Stimulated activated CD4-positive, alpha-beta T cell treated with anti-CD3 and anti-CD28 coated beads, Interleukin-15, amount 100 ng/mL, for 24 hours (primary cell): ENCODE measurements at places on chromosomes 1 and 21.

- peak; percentile 17 for DNase-seq
Observed at GRCh38 chr1:51622455-51622913, 5.6 kb downstream of the OSBPL9 start.

- DNase-seq, result no peak
Observed at GRCh38 chr1:185087746-185088145, 42.4 kb downstream of the RNF2 start.

DNA sequence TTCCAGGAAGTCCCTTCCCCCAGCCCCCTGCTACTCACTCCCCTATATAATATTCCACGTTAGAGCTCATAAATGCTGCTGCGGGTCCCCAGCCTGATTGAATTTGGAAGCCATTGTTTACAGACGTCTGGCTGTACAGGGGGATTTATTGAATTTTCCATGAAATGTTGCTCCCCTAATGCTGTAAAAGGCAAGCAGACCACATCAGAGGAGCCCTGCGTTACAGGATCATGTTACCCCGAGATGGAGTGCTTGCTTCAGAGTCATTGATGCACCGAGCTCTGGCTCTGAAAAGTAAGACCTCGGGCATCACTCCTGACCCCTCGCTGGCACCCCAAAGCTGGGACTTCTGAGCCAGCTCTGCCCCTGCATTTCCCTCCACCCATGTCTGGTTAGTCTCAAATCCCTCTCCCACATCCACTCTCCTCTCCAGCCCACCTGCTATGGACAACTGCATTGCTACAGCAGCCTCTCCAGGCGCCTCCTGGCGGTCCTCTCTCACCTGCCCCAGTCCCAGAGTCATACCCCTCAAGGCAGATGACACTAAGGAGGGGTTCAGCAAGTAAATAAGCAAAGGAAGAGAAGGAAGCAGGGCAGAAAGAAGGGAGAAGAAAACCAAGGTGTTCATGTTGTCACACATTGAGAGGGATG is 127.8 kb downstream of the TMEM53 start:
- no peak for DNase-seq

- DNase-seq, result peak; percentile 8
Observed at GRCh38 chr1:237938553-237938952, 47.8 kb upstream of the ZP4 start.

DNA sequence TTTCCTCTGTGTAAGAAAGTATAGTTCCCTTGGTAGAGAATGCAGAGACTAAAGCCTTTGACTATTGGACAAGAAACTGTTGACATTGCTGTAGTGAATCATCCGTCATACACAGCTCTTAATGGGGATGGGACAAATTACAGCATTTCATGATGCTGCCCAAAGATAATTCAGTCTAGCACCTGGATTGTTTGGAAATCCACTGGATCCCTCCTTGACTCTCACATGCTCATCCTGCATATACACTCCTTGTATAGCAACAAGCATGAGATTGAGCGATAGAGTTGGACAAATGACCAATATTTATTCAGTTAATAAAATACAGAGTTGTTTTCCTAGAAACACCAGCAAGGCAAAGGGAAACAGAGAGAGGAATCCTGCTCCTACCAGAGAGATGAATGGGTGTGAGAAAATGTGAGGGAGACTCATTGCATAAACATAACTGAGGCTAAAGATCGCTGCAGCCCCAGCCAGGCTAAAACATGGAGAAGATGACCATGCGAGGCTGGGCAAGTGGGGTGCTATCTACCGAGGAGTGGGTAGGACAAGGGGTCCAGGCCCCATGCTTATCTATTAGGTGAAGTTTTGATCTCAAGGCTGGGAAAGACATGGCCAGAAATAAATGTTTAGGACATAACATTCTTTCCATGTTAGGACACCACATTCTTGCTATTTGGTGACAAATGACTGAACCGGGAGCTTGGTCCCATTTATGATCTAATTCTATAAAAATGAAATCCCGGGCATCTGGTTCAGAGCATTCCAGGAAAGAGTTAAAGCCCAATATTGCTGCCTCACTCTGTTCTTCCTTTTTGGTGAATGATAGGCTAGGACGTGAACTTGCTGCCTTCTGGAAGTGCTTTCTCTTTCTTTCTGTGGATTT is 153.2 kb downstream of the TGFB2 start:
- DNase-seq, result no peak

- no peak for DNase-seq
Observed at GRCh38 chr1:180863158-180863775, 49.4 kb upstream of the KIAA1614 start.

- no peak for DNase-seq
Observed at GRCh38 chr1:239718571-239718970, 332.2 kb downstream of the CHRM3 start.

DNA sequence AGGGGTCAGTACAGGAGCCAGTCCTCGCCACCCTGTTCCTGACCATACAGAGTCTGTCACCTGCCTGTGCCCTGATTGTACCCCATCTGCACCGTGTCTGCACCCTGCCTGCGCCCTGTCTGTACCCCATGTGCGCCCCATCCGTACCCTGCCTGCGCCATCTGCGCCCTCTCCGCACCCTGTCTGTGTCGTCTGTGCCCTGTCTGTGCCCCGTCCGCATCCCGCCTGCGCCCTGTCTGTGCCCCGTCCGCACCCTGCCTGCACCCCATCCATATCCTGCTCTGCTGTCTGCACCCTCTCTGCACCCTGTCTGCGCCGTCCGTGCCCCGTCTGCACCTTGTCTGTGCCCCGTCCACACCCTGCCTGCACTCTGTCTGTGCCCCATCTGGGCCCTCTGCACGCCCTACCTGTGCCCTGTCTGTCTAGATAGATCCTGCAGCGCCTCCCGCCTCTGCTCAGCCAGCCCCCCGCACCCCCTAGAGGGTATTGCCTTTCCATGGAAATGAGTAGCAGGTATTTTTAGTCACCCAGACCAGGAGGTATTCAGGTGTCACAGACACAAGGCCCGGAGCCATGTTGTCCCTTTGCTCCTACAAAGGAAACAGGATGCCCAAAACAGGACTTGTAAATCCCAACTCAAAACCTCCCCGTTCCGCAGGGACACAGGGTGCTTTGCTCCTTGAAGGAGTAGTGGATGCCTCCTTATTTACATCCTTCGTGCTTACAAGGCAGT is 7.7 kb upstream of the NPHP4 start:
- no peak for DNase-seq

- DNase-seq, result peak; percentile 22
Observed at GRCh38 chr1:107934578-107934977, 30.4 kb downstream of the VAV3 start.

DNA sequence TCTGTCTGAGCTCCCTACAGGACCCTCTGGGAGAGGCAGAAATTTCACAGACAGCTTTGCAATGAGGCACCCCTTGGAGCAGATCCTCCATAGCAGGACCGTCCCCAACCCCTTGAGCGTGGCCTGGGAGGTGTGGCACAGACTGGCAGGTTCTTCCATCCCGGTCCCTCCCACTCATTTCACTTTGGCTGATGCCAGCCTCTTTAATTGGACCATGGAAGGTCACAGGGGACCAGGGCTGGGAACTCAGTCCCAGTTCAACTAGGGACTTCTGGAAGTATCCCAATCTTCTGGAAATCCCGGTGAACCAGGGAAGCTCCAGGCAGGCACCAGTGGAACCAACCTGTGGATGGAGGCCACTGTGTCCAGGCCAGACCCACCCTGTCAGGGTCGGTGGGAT is 83.7 kb downstream of the SPSB1 start:
- no peak for DNase-seq

DNA sequence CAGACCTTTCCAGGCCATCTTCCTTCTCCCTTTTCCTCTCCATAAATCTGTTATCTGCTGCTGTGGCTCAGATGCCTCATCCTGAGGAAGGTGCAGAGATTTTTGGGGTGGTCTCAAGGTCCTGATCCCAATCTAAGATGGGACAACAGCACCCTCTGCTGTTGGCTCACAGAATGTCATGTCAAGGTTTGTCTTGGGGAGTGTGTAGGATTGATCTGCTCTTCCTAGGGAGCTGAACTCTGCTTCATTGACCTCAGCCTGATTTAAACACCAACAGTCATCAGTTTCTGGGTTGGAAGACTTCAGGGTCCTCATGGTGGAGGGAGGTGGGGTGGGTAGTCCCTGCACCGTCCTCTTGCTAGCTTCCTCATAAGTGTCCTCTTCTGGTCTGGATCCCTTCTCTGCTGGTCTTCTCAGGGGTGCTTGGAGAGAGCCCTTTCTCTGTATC is 62.8 kb upstream of the LAX1 start:
- DNase-seq, result peak; percentile 71

GRCh38 chr1:40783001-40783905 is at the start of gene KCNQ4:
Gene KCNQ4, plus strand, starts transcription at chr1:40783787. Its CDS starts 307 bp downstream, at chr1:40784094.
- DNase-seq, result peak; percentile 52

DNA sequence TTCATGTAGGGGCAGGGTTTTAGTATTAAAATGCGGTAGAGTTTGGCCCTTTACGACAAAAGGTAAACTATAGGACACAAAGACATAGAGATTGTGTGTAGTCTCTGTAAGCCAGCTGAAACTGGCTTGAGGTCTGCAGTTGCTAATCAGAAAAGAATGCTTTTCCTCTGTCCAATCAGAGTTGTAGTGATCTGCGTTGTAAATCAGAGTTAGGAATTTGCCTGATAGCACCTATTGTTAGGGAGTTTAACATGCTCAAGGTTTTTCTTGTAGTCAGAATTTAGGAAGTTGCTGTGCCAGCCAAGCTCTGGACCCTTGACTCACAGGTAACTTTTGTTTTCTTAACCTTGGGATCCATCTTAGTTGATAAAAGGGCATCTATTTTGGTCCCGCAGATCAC is 61.2 kb upstream of the VTCN1 start:
- DNase-seq, result no peak

GRCh38 chr1:6962996-6963911 is 178.0 kb downstream of the CAMTA1 start:
- peak; percentile 86 for DNase-seq

DNA sequence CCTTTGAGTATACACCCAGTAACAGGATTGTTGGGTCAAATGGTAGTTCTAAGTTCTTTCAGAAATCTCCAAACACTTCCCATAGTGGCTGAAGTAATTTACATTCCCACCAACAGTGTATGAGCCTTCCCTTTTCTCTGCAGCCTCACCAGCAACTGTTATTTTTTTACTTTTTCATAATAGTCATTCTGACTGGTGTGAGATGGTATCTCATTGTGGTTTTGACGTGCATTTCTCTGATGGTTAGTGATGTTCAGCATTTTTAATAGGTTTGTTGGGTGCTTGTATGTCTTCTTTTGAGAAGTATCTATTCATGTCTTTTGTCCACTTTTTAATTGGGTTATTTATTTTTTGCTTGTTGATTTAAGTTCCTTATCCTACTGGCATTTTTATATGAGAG is 26.4 kb upstream of the LAMC1 start:
- no peak for DNase-seq

- no peak for DNase-seq
Observed at GRCh38 chr21:41241341-41241740, 73.4 kb downstream of the BACE2 start.

DNA sequence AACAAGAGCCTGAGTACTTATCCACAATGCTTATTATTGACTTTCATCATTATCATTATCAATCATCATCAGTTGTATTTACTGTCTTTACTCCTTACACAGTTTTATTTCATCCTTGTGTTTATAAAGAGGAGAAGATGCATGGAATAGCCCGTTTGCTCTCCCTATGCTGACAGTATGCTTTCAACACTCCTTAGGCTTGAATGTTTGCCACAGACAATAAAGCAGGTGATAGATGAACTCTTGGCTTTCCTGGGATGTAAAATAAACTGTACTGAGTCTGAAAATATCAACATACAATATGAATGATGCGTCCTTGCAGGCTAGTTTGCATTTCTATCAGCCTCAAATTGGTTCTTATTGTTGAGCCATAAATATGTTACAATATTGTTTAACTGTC is 891.8 kb upstream of the NCAM2 start:
- no peak for DNase-seq

DNA sequence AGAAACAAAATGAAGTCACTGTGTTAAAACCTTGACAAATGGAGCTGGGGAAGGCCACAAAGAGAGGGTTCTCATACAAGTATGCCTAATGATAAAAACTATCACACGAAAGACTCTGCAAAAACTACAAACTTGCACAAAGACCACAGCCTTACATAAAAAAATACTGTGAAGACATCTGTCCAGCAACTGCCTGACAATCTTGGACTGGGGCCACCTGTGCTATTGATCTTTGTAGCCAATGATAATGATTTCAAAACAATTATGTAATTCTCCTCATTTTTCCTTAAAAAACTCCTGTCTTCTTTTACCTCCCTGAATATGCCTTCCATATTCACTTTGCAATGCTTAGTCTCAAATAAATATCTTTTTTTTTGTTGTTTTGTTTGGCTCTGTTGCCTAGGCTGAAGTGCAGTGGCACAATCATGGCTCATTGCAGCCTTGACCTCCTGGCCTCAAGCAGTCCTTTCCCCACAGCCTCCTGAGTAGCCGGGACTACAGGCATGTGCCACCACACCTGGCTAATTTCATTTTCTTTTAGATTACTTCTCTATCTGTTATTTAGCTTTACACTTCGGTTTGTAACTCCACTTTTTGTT is 79.4 kb upstream of the RHOU start:
- no peak for DNase-seq

GRCh38 chr1:46543761-46544560 is 7.5 kb downstream of the KNCN start:
- DNase-seq, result no peak

DNA sequence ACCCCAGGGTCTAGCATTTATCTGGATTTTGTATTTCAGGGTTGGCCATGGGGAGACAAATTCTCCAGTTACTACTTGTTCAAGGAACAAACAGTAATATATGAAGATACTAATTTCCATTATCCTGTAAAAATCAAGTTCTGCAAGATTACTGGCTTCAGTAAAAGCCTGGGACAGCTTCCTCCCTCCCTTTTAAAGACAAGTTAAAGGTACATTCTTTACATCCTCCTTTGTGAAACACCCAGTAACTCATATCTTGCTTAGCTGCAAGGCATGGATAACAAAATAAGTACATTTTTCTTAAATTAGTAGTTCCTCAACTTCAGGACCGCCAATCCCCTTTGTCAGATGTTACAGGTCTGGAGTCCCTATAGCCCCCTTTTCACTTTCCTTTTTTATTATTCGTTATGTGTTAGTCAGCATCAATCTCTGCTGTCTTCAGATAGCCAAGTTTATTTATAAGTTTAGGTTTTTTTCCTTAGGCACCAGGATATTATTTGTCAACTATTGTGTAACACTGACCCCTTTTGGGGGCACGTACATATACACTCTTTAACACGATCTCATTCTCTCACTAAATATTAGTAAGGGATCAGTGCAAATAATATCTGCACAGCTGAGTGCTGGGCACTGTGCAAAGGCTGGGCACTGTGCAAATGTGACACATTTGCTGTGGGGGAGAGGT is 9.8 kb downstream of the ERRFI1 start:
- DNase-seq, result no peak
